Activated naive CD8-positive, alpha-beta T cell treated with anti-CD3 and anti-CD28 coated beads, Interleukin-2, amount 10 ng/mL, durations not matched to agents 7 days and 5 days (primary cell): ENCODE measurements at places on chromosomes 12 and 14.

GRCh38 chr14:104678346-104678745 lies 11.1 kb upstream of the INF2 start:
- DNase-seq, result no peak

DNA sequence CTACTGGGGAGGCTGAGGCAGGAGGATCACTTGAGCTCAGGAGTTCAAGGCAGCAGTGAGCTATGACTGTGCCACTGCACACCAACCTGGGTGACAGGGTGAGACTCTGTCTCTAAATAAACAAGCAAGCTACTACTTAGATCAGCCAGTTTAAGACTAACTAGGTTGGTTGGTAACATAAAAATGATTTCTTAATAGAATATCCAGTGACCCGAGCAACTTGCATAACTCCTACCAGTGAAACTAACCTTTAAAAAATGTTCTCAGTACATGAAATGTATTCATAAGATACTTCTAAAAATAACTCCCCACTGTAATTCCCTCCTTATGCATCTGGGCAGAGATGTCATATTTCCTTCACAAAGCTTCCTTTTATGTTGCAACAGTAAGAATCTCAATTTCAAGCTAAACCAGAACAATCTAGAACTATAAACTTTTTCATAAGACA lies 15.9 kb downstream of the TAOK3 start:
- no peak for DNase-seq

- no peak for DNase-seq
Measured at GRCh38 chr14:69652942-69653684, 41.7 kb downstream of the SUSD6 start.

GRCh38 chr14:101819251-101819990 lies 57.9 kb downstream of the PPP2R5C start:
- DNase-seq, result peak; percentile 77

GRCh38 chr12:59396519-59396918 lies 199.3 kb upstream of the SLC16A7 start:
- DNase-seq, result no peak

DNA sequence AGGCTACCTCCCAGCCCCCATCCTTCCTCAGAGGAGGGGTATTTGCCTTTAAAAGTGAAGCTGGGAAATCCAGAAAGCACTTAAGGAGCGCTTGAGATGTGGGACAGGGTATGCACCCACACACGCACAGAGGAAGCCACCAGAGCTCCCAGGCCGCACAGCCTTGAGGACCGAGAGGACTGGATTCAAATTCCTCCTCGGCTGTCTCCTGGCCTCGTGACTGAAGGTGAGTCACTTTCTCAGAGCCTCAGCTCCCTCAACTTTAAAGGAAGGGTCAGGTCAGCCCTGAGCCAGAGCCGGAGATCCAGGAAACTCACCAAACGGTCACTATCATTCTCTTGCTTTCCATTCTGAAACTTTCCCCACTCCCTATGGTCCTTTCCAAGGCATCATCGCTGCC lies 37.6 kb downstream of the BCL11B start:
- DNase-seq, result peak; percentile 44

DNA sequence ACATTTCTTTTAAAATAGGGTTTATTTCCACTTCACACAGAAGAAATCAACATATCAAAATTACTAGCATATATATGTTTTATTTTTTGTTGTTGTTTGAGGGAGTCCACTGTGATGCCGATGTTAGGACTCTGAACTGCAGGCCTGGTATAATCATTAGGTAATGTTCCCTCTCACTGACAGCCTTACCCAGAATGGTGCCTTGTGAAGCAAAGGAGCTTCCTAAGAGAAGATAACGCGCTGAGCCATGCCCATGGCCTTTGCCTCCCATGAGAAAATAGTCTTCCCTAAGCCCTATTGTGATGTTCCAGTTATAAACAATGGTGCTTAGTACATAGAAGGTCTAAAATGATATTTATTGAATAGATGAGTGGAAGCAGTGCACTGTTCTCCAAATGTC lies 12.0 kb downstream of the GNG2 start:
- no peak for DNase-seq

DNA sequence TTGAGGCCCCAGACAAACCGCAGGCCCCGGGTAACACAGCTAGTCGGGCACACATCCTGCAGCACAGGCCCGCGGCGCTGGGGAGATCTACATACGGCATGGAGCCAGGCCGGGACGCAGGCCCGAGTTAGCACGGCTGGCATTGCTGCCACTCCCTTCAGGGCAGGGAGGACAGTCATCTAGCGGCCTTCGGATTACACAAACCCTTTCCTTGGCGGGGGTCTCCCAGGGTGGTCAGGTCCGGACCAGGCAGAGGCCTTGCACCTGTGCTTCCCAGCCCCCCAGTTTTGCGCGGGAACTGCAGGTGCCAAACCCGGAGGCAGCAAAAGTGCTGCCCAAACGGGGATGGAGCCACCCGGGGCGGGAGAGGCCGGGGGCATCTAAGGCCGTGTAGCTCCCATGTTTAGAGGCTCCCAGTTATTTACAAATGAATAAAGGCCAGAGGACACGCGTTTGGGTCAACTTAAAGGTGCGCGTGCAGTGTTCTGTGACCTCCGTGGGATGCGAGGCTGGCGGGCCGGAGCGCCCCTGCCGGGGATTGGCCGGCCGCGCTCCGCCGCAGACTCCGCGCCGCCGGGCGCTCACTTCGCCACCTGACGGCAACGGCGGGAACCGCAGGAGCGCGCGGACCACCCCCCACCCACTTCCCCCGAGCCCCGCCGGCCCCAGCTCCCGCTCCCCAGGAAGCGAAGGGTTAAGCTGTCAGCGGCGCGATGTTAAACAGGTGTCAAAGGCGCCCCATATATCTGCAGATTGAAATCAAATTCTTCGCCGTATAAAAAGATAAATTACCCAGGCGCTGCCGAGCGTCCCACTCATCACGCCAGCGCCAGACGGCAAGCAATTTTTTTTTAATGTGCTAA lies 18.1 kb downstream of the VSX2 start:
- DNase-seq, result peak; percentile 77

- no peak for DNase-seq
Measured at GRCh38 chr12:104480826-104481440, 24.2 kb downstream of the CHST11 start.

DNA sequence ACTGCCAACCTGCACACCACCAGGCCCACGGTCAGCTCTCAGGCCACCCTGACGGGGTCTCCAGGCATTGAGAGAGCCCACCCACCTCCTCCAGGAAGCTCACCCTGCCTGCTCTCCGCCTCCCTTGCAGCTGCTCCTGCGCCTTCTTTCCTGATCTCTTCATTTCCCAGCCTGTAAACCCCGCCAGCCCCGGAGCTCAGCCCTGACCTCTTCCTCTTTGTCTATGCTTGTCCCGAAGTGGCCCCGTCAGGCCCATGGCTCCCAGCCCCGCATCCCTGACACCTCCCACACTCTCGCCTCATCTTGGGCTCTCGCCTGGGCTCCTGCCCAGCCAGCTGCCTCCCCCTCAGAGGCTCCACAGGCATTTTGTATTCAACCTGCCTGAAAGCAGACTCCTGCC lies 139.3 kb downstream of the CALM1 start:
- DNase-seq, result no peak

- no peak for DNase-seq
Measured at GRCh38 chr14:59394268-59394667, 70.9 kb downstream of the GPR135 start.

- no peak for DNase-seq
Measured at GRCh38 chr12:87783467-87783866, 245.7 kb downstream of the C12orf50 start.

- DNase-seq, result no peak
Measured at GRCh38 chr14:89085737-89086382, 261.4 kb downstream of the TTC8 start.

DNA sequence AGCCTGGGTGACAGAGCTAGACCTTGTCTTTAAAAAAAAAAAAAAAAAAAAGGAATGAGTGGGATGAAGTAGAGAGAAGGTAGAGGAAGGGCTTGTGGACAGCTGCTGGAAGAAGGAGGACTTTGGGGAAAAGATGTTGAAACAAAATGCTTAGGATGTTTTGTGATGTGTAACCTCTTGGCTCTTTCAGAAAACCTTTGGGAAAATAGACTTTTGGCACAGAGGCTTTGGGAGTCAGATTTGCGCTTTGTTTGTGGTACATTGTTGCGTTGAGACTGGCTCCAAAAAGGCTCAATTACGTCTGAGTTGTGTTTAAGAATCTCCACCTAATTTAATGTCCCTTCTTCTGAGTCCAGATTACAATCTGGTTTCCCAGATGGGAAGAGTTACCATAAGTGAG lies 32.9 kb upstream of the SPTLC2 start:
- no peak for DNase-seq

DNA sequence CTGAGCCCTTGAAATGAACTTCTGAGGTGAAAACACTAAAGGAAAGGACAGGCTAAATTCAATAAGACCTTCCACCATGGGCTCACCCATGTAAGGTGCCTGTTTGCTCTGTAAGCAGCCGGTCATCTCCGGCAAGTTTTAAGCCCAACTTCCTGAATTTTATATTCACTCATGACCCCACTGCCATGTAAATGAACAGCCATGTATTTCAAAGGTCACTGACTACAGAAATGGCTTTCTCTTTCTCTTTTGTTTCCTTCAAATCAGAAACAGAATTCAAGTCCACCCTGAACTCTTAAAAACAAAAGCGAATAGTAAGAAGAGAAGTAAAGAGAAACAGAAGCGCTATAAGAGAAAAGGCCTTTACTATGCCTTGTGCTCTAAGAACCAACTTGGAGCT lies 61.7 kb upstream of the OVCH1 start:
- DNase-seq, result no peak

GRCh38 chr14:52545584-52546317 lies 6.6 kb downstream of the TXNDC16 start:
- no peak for DNase-seq

- no peak for DNase-seq
Measured at GRCh38 chr12:94812345-94812744, 162.0 kb upstream of the TMCC3 start.

GRCh38 chr12:26768611-26769603 lies 64.1 kb downstream of the ITPR2 start:
- no peak for DNase-seq

DNA sequence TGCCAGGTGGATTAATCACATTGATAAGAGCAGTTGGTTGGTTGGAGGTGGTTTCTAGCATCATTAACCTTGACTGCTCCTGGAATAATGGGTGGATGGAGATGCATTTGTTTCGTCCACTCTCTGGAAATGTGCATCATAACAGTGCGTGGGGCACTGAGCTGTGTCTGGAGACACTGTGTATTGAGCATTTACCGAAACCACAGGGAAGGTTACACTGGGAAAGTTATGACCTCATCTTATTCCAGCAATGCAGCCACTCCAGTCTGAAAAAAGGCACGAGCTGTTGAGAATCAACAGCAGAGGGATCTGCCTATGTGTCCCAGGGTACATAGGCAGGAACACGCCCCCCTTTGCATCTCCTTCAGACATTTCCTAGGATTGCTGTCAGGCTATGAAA lies 27.2 kb downstream of the RNFT2 start:
- no peak for DNase-seq

DNA sequence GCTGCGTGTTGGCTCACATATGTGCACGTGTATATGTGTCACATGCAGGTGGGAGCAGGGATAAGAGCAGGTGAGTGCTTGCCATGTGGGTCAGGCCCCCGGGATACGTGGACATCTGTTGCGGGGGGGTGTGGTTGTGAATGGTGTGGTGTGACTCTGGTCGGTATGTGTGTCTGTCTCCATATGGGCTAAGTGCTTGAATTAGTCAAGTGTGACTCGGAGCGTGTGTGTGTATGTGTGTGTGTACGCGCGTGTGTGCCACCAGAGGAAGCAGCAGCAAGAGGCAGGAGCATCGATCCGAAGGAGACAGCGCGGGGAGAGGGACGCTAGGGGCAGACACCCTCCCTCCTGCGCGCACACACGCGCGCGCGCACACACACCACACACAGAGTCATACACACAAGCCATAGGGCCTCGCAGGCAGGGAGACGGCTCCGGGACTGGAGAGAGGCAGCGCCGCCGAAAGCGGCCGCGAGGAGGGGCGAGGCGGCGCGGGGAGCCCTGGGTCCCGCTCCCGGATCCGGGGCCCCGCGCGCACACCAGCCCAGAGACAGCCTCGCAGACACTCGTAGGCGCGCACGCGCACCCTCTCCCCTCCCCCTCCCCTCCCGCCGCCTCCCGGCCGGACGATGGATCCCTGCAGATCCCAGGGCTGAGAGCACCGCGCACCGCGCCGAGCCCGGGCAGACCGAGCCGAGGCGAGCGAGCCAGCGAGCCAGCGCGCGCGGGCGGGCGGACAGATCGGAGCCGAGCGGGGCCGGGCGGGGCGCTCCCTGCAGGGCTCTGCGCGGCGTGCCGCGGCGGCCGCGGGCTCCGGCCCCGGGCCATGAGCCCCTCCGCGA lies at the start of gene ASIC1:
Gene ASIC1 (plus strand): TSS at position 597 of the 842 bp plus-strand sequence. CDS start 1,171 bp downstream, outside the sequence.
- DNase-seq, result peak; percentile 78

DNA sequence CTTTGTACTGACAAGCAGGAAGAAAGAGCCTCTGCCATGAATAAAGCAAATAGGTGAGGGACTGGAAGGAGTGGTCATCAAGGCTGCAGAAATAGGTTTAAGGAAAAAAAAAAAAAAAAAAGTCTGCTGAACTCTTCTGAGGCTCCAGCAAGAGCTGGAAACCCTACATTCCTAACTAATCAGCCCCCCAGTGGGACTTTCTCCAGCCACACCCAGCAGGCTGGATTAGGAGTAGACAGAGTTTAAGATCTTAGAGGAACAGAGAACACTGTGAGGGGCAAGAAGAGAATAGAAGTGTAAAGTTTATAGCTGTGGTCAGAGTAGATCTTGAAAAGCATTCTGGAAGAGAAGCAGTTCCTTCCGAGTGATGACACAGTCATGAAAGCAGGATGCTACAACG lies 66.4 kb downstream of the ATXN2 start:
- no peak for DNase-seq

DNA sequence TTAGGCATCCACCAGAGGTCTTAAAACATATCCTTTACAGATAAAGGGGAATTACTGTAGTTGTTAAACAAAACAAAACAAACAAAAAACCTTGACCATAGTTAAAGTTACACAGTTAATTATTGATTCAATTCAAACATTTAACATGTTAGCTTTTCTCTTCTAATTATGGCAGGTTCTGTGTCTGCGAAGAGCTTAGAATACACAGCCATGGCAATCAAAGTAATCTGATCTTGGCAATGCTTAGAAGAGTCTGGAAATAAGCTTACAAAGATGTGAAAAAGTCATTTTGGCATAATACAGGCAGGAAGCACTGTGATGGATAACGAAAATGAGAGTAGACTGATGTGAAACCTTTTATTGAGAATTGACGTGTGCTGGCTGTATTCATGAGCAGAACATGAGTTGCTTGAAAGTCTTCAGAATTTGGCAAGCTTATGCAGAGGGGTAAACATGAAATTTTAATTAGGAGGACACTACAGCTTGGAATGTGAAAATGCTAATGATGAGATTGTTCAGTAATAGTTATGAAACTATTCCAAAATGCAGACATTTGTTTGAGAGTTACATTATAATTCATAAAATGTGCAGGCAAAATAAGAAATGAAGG lies 629.6 kb downstream of the FSCB start:
- DNase-seq, result no peak

GRCh38 chr12:45655186-45655585 lies 74.3 kb upstream of the ARID2 start:
- DNase-seq, result peak; percentile 39
